ENCODE measurements at places on chromosomes 11 and 22.

GRCh38 chr11:96038046-96038445, 114.1 kb upstream of the MTMR2 start:
- no peak for DNase-seq

- DNase-seq, result no peak
These were observed 12.9 kb downstream of the CD59 start for GRCh38 chr11:33723238-33723881.

- DNase-seq, result no peak
These were observed 17.9 kb downstream of the USH1C start for GRCh38 chr11:17526326-17526725.

DNA sequence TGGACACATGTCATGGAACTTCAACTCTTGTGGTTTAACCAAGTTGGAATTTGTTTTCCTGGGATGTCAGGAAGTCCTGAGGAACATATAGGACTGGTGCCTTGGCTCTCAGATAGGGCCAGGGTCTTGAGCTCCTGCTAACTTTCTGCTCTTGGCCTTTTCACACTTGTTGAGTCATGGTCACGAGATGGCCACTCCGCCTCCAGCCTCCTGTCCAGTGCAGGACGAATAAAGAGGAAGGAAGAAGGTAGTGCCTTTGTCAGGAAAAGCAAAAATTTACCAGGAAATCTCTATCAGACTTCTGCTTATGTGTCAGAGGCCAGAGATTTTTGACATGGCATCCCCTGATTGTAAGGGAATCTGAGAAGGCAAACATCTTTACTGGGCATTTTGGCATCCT, 89.1 kb upstream of the ARHGAP20 start:
- no peak for DNase-seq

DNA sequence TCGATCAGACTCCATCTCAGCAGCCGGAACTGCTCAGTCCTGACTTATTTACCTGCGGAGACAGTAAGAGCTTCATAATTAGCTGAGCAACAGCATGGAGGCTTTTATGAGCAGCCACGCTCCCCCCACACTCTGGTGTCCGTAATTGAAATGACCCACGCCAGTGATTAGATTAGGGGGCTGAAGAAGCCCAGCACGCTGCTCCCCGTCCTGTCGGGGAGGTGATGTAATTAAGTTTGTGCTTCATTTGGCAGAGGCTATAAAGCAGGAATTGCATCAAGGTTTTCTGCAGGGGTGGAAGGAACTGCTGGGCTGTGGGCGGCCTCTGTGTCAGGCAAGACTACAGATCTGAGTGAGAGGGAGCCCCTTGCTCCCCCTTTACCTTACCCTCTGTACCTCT, 22.8 kb upstream of the HTR3A start:
- no peak for DNase-seq

Measured in activated effector memory CD4-positive, alpha-beta T cell treated with Interleukin-2 at 50 U/mL for 16 hours (primary cell).